ENCODE measurements at places on chromosomes 6 and 20.

- DNase-seq = no peak
Observed at GRCh38 chr6:54244430-54244829, 63.8 kb upstream of the TINAG start.

GRCh38 chr20:57342829-57343228 lies 8.2 kb upstream of the RAE1 start:
- no peak for DNase-seq

DNA sequence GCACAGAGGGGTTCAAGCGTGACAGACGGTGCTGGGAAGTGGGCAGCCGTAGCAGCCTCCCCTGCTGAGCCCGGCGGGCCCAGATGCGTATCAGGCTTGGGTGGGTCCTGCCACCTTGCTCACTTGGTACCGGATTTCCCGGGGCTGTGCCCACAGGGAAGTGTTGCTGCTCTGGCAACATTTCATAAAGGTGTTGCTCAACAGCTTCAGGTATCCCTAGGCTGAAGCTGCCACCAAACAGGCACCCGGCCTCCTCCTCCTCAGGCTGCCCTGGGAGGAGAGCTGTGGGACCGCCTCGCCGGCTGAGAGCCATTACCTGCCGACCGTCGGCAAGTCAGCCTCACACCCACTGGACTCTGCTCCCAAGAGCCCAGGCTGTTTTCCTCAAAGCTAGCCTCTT lies 11.5 kb downstream of the PSMG4 start:
- no peak for DNase-seq

GRCh38 chr6:22575190-22575589 lies 5.8 kb downstream of the HDGFL1 start:
- DNase-seq = no peak

- no peak for DNase-seq
Observed at GRCh38 chr6:16876201-16876600, 114.9 kb upstream of the ATXN1 start.
